ENCODE measurements at places on chromosomes 3 and 15.

DNA sequence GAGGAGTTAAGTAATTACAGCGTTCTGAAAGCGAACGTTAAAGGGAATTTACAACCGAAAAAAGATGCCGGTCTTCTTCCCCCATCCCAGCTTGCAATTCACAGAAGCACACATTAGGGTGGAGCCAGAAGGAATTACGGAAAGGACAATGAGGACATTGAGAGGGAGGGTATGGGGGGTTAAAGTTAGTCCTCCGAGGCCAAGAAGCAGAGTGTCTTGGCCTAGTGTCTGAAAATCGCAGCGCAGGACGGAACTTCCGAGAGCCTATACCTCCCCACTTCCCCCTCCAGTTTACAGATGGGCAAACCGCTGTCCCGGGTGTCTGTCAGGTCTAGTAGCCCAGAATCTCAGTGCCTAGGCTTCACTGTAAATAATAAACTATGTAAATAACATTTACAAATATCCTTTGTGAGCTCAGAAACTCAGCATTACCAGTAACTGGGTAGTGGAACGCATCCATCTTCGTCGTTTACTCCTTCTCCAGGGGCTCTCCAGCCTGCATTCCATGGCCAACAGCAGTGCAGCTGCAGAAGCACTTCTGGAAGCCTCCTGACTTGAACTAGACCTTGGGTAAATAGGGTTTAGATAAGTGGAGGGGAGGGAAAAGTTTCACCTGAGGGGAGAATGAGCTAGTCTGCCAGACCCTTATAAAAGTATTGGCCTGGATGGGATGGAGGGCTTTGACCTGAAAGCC, 922 bp downstream of the ADPRH start:
- DNase-seq, result no peak

DNA sequence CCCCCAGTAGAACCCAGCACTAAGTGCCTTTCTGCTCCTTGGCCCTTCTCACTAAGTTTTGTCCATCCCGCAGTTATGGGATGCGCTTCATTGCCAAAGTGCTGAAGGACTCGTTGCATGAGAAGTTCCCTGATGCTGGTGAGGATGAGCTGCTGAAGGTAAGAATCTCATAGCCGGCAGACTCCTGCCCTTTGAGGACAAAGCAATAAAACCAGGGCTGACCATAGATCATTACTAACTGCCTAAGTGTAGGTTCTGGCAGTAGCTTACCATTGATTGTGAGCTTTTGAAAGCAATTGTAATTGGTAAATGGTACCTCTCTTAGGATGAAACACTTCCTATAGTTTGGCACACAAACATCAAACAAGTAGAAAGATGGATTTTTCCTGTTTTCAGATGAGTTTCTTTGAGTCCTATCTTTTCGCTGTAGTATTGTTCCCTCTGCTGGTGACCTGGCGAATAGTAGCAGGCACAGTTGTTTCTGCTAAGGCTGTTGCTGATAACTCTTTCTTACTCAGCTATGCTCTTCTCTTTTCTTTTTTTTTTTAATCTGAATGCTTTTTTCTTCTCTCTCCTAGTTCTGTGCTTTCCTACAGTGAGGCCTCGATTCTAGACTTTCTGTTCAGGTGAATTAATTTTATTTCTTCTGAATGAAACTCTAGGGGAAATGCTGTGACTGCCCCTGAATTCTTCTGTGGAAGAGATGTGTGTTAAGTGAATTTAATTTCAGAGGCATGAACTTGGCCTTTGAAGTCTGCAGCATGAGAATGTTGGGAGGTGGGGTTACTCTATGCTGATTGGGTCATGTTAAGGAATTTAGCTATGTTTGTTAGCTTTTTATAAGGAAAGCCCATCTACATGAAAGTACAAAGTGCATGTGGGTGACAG, 47.4 kb upstream of the CRTC3 start:
- no peak for DNase-seq

GRCh38 chr15:100671858-100672543, 69.6 kb downstream of the ASB7 start:
- no peak for DNase-seq

DNA sequence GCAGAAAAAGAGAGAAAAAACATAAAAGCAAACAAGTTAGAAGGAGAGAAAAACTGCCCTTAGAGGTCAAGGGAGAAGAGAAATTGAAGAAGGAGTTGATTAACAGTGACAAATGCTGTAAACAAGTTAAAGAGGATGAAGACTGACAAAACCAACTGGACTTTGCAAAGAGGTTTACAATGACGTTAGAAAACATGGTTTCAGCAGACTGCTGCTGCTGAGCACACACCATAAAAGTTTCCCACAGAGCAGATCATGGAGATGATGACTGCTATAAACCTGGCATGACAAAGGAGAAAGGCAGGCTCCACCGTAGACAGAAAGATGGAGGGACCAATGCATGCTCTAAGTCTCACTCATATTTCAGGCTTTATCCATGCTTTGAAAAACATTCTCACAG, 78.7 kb downstream of the POLQ start:
- DNase-seq, result no peak

GRCh38 chr3:62686503-62687294, 188.5 kb downstream of the CADPS start:
- DNase-seq, result no peak

GRCh38 chr3:37202035-37202434, 27.7 kb upstream of the LRRFIP2 start:
- no peak for DNase-seq

DNA sequence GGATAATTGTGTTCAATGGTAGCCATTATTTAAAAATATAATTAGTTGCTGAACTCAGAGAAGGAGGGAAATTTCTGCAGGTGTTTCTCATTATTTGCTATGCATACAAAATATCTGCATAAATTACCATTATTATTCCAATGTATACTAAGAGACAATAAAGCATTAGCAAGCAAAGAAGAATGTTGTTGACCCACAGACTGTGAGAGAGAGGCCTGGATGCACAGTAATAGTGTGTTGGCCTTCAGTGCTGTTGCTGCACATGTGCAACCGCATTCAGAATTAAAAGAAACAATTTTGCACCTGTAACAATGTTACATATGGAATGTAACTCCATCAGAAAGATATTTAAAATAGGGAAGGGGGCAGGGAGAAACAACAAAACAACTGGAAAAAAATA, 155.6 kb upstream of the KCNH8 start:
- no peak for DNase-seq

DNA sequence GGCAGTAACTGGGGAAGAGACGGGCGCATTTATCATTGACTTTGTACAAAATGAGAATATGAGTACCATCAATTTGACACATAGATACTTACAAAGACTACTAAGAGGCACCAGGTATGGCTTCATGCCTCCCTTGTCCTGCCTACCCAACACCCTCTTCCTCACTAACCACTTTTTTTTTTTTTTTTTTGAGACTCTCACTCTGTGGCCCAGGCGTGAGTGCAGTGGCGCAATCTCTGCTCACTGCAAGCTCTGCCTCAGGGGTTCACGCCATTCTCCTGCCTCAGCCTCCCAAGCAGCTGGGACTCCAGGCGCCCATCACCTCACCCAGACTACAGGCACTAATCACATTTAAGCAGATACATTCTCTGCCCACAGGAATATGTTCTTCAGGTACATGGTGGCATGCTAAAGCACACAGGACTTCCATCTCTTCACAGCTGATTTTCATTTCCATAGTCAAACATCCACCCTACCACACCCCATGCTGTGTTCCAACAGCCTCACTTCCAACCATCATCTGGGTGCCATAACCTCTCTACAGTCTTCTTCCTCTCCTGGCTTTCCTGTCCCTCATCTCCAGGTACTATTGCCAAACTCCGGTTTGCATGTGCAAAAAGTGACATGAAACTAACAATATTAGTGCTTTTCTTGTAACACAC, 41.7 kb downstream of the RAB27A start:
- DNase-seq, result no peak

DNA sequence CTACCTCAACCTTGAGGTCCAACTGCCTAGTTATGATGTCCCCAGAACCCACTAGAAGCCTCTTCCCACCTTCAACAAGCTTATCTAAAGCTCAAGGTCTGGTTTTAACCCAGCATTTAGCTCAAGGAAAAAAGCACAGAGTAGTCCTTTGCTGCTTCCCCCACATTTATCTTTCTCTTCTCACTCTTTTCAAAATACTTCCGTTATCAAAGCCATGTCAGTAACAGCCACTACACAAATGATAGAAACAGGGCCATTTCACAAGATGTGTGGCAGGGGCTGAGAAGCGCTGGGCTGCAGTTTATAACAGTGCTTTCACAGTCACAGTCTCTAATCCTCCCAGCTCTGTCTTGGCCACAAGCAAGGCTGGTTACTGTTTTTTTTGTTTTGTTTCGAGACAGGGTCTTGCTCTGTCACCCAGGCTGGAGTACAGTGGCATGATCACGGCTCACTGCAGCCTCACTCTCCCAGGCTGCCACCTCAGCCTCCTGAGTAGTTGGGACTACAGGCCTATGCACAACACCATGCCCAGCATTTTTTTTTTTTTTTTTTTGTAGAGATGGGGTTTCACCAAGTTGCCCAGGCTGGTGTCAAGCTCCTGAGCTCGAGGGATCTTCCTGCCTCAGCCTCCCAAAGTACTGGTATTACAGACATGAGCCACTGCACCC, 218.8 kb downstream of the OSBPL10 start:
- no peak for DNase-seq

DNA sequence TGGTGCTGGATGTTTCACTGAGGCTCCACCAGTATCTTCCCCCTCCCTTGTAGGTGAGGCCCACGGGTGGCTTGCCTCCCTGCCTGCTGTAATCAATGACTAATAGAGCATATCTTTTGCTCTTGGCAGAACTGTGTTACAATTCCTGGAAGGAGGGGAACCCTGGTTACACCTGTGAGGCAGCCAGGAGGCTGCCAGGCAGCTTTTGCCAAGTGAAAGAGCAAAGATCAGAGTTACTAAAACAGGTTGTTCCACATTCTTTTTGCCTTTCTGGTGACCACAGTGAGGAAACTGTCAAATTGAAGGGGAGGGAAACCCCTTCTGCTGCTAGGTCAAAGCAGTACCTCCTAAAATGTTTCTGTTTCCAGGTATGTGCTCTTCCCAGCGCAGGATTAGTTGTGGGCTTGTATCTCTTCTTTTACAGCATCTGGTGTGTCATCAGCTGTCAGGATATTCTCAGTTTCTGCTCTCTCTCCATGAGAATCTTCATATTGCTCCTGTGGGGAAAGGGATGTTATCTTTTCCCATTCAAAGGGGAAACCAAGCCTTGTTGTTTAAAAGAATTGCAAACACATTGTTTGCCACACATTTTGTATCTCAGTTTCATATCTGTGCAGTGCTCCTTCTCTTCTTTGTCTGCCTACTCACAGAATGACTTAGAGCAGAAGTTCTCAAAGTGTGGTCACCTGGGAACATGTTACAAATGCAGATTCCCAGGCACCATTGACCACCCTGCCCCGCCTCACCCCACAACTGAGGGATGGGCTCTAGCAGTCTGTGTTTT, 137.4 kb upstream of the UMPS start:
- no peak for DNase-seq

DNA sequence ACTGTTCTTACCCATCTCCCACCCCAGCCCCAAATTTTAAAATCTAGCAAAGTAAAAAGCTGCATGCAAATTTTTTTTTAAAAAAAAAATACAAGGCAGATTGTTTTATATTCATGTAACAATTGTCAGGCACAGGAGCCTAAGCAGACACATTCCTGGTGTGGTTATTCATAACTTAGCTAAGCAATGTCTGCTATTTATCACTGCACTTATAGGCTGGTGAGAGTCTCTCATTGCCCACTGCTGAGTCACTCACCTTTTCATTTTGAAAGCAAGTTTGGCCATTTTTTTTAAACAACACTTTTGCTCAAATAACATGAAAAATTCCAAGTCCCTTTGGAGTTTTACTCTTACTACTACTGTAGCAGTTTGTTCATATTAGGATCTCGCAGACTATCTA, 413.9 kb downstream of the RBMS3 start:
- no peak for DNase-seq

- DNase-seq, result no peak
Observed at GRCh38 chr15:92907229-92907628, 7.1 kb downstream of the CHD2 start.

GRCh38 chr3:184133840-184134745, 1.1 kb upstream of the EIF2B5 start:
- DNase-seq, result peak; percentile 71

GRCh38 chr3:195811756-195812155, at the start of gene MUC4:
TSS of gene MUC4 (minus strand) at chr3:195811929. CDS start at chr3:195811817, 112 bp downstream.
- DNase-seq, result no peak

DNA sequence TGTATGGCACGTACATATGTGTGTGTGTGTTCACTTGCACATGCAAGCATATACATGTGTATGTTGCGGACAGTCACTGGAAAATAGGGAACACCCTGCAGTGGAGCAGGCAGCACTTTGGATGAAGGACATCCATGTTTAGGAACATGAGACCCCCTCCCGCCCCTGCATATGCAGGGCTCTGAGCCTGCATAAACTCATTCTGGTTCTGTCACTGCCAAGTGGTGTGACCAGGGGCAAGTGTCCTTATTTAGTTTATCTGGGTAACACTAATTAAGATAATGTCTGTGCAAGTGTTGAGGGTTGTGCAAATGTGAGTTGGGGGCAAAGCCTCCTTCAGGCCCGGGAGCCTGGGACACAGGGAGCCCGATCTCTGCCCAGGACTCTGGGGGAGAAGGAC, 105.7 kb downstream of the CORO2B start:
- no peak for DNase-seq

DNA sequence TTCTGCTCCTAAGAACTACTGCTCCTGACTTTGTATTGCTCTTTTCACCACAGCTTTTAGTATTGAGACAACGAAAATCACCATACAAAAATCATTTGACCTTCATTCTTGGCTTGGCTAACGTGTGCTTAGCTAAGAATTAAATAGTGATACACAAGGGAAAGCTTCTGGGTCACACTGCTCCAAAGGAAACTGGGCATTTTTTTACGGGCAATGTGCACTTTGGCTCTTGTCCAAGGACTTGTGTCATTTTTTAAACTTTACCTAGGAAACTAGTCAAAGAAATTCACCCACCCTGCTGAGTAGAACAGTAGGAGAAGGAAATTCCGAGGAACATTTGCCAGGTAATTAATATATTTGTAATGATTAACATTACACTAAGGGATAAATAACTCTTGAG, 19.8 kb downstream of the WDR72 start:
- no peak for DNase-seq

GRCh38 chr15:99430881-99431401, 134.8 kb upstream of the MEF2A start:
- DNase-seq, result no peak

DNA sequence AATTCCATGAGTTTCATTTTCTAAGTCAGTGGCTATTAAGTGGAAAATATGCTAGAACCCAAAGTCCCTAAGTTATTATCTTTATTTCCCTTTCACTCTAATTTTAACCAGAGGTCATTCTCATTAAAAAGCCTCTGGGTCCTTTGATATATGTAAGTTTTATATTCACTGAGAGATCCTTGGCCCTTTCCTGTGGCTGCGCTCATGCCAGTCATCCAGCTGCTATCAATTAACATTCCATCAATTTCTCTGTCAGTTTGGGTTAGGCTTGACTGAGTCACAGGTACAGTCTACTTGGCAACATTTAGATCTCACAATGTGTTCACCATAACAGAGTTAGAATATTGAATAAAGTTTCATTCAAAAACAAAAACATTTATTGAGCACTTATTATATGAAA, 58.0 kb upstream of the FBN1 start:
- DNase-seq, result no peak

- DNase-seq, result no peak
Observed at GRCh38 chr15:38888701-38889221, 324.1 kb upstream of the RASGRP1 start.

- peak; percentile 67 for DNase-seq
Observed at GRCh38 chr3:99929745-99930139, 112.1 kb downstream of the CMSS1 start.

All from C1 segment of cervical spinal cord (tissue), 14 donors.